Activated naive CD4-positive, alpha-beta T cell treated with anti-CD3 and anti-CD28 coated beads for 36 hours (primary cell): ENCODE measurements at places on chromosomes 7 and 10.

- no peak for DNase-seq
Observed at GRCh38 chr7:82080254-82080927, 310.5 kb upstream of the HGF start.

GRCh38 chr7:151061213-151062110 is 2.1 kb downstream of the SLC4A2 start:
- DNase-seq, result no peak

DNA sequence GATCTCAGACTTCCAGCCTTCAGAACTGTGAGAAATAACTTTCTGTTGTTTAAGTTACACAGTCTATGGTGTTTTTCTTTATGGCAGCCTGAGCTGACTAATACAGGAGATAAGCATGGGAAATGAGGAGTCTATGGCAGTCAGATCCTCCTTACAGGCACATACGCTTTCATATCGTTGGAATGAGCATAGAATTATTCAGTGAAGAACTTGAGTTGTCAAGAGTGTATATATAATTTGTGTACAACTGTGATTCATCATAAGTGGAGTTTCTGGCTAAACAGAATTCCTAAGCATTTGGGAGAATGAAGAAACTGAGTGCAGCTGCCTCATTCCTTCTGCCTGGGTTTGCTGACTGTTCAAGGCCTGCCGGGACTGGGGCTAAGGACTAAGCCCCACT is 516.7 kb downstream of the ADRA2A start:
- no peak for DNase-seq

DNA sequence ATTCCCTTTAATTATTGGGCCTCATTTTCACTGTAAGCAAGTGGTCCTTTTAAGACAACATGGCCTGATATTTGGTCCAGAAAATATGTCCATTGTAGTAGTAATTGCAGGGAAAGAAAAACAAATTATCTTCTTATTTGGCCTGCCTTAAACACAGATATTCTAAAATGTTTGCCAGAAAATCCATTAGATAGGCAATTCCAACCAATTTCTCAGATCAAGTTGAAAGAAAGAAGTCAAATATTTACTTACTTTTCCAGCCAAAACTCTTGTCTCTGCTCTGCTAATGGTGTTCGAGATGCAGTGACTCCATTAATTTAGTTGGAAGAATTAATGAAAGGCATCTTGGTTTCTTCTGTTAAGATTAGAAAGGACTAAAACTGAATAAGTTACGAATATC is 757.3 kb upstream of the IGFBP3 start:
- no peak for DNase-seq

DNA sequence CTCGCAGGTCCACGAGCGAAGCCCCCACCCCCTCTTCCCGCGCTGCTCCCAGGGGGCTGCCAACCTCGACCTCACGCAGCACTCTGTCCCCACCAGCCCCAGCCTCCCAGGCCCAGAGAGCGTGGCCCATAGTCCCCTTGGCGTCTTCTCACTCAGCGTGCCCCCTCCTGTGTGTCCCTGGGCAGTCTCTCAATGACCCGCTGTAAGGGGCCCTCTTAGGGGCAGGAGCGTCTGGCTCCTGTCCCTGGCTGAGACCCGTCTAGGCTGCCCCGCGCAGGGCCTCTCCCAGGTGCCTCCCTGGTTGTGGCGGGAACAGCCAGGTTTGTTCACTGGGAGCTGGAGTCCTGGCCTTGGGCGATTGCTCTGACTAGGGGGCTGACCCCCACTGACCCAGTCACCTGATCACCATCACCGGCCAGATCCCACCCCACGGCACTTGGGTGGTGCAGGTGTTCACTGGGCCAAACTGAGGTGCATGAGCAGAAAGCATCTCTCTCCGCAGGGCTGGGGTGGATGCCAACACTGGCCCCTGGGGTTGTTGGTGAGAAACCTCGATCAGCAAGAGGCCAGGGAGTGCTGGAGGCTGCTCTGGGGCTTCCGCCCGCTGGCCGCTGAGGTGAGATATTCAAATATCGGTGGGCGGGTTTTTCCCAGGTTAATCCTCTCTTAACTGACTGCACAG is 12.6 kb upstream of the WDFY4 start:
- no peak for DNase-seq

GRCh38 chr7:89666136-89666835 is 488.0 kb upstream of the STEAP1 start:
- no peak for DNase-seq

DNA sequence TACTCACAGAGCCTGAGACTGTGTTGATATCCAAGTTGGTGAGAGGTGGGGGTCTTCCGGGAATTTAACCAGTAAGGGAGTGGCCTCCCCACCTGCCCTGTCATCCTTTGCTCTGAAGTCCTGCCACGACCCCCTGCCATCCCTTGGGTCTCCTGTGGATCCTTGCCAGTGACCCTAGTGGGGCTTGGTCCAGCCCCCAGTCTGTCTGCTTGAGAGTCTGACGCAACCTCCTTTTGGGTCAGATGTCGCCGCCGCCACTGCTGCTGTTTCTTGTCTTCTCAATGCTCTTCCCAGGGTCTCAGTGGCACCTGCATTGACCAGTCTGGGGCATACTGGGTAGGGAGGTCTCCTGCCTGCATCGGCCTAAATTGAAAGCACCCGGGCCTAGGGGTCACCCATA is 28.8 kb downstream of the PAX2 start:
- no peak for DNase-seq

DNA sequence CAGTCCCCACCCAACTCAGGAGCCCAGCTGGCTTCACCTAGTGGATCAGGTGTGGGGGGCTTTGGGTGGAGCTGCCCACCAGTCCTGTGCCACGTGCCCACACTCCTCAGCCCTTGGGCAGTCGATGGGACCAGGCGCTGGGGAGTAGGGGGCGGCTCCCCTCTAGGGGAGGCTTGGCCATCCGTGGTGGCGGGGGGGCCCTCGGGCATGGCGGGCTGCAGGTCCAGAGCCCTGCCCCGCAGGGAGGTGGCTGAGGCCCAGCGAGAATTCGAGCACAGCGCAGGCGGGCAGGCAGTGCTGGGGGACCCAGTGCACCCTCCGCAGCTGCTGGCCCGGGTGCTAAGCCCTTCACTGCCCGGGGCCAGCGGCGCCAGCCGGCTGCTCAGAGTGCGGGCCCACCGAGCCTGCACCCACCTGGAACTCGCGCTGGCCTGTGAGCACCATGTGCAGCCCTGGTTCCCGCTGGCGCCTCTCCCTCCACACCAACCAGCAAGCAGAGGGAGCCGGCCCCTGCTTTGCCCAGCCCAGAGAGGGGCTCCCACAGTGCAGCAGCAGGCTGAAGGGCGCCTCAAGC is 29.3 kb downstream of the ASNS start:
- no peak for DNase-seq

GRCh38 chr7:55191926-55192692 is 173.0 kb upstream of the LANCL2 start:
- no peak for DNase-seq

- no peak for DNase-seq
Observed at GRCh38 chr7:144786522-144786921, 49.3 kb downstream of the TPK1 start.

DNA sequence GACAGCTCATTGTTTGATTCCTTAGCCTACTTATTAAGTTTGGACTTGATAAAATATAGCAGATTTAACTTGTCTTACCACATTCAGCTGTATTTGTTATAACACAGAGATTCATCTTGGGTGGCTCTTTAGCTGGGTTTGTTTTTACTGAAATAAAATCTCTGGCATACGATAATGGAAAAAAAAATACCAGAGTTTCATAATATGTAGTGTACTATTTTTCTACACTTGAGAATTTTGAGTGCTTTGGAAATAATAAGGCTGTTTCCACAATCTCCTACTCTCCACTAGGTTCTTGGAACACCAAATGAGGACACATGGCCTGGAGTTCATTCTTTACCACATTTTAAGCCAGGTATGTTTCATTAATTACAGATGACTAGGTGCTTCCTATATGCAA is 218.6 kb upstream of the FZD1 start:
- no peak for DNase-seq

GRCh38 chr10:32317795-32318357 is 29.1 kb downstream of the EPC1 start:
- DNase-seq, result peak; percentile 34

DNA sequence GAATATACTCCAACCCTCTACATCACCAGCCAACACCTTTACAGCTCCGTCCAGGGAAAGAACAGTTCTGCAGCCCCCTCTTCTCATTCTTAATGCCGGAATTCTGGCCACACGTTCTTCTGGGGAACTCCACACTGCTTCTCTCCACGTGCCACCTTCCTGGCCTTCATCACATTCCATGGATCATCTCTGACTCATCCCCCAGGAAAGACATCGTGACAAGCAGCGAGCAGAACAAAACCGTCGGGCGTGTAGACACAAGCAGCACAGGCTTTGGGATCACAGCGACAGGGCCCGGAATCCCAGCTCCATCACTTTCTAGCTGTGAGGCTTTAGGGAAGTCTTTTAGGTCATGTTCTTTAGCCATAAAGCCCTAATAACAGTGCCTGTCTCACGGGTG is 590.3 kb upstream of the FOXK1 start:
- DNase-seq, result no peak

DNA sequence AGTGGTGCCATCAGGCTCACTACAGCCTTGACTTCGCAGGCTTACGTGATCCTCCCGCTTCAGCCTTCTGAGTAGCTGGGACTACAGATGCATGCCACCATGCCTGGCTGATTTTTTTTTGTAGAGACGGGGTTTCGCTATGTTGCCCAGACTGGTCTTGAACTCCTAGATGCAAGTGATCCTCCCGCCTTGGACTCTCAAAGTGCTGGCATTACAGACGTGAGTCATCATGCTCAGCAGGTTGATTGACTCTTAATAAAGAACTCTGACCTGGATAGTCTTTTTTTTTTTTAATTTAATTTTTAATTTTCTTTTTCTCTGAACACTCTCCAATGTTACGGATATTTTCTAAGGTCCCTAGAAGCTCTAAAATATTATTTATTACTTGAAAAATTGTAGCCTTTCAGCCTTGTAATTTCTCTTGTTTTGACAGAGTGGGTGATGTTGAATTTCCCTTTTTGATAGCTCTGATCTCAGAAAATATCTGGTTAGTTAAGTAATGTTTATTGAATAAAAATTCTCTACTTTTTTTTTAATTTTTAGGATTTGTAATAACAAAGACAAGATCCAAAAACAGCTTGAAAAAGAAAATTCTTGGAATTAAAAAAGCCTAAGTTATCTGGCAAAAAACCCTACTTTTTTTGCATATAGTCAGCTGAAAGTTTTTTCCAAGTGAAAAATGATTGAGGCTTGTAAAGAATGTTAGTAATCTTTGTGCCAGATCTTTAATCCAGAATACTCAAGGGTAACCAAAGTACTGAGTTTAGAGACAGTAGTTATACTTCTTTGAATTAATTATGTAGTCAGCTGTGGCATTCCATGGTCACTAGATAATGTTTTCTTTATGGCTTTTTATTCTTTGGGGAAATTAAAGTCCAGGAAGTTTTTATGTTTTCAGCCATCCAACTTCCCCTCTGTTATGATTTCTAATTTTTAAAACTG is 26.7 kb downstream of the TBC1D12 start:
- DNase-seq, result no peak
